Neural crest cell (in vitro differentiated cells): ENCODE measurements at places on chromosomes 16 and 17. TPM values are rescaled to one million over a fixed set of nuclear protein-coding genes. Genes with fewer than 3 reads are reported as not detected.

The RAP1GAP2 gene
- total RNA-seq: 0.84 and 1.0 TPM in 2 replicates

The CDRT15L2 gene
- total RNA-seq: not detected in 2 replicates

The MMP15 gene
- 36.6 and 38.9 TPM in 2 replicates for total RNA-seq

The KRT31 gene
- not detected in 2 replicates for total RNA-seq

The SCGB1C2 gene
- total RNA-seq: not detected in 2 replicates

The CCR7 gene
- 0.32 and 0.33 TPM in 2 replicates for total RNA-seq

The KRT25 gene
- not detected in 2 replicates for total RNA-seq

The CCL23 gene
- not detected in 2 replicates for total RNA-seq
